Psoas muscle (tissue), 8 donors: ENCODE measurements at places on chromosomes 3 and 15. TPM values are rescaled to one million over a fixed set of nuclear protein-coding genes. Genes with fewer than 3 reads are reported as not detected.

DNA sequence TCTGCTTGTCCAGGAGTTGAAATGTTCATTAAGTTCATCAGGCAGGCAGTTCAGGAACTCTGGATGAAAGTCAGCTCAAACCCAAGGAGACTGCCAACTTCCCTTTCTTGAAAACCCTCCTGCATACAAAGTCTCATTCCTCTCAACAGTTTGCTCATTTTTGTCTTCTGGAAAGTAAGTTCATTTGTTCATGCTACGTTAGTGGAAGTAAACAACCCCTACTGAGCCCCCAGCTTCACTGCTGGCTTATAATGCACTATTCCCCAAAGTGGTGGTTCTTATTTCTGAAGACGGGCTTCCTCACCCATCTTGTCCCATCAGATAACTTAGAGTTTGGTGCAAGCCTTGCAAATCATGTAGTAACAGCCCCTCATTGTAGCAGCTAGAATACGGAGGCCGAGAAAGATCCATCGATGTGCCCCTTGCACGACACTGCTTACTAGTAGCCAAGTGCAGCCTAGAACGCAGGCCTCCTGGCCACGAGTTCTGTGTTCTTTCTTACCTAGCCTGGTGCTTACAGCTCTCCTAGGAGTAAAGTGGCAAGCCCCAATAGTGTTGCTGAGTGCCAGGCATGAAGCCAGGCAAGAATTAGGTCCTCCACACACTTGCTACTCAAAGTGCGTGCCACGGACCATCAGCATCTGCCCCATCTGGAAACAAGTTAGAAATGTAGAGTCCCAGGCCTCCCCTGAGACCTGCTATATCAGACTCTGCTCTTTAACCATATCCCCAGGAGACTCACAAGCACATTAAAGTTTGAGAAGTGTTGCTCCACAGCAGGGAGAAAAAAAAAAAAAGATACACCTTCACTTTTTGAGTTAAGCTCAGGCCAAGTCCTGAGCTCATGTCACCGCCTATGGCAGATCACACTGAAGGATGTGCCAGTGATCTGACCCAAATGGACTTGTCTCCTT is 82.5 kb downstream of the RFTN1 start:
- H3K4me3 ChIP-seq = no peak overlapping the region
- H3K36me3 ChIP-seq = peaks cover 20% of the 10 kb centered on the region
- no peaks in the 10 kb centered on the region for H3K27me3 ChIP-seq
- DNase-seq = no peak

GRCh38 chr15:98728811-98729160 is 80.4 kb downstream of the IGF1R start:
- H3K36me3 ChIP-seq = no peaks in the 10 kb centered on the region
- H3K27me3 ChIP-seq = no peaks in the 10 kb centered on the region
- H3K4me1 ChIP-seq = peaks cover 58% of the 10 kb centered on the region
- no peak for DNase-seq
- peak overlapping the region; percentile 76 for H3K27ac ChIP-seq

GRCh38 chr15:100929641-100930042 is 10.5 kb downstream of the LRRK1 start:
- no peak for DNase-seq
- H3K4me3 ChIP-seq = no peak overlapping the region
- H3K4me1 ChIP-seq = no peaks in the 10 kb centered on the region
- no peaks in the 10 kb centered on the region for H3K36me3 ChIP-seq
- no peaks in the 10 kb centered on the region for H3K27me3 ChIP-seq

GRCh38 chr3:107775974-107776373 is 253.2 kb downstream of the BBX start:
- no peaks in the 10 kb centered on the region for H3K27me3 ChIP-seq
- no peak overlapping the region for H3K4me3 ChIP-seq
- H3K27ac ChIP-seq = no peak overlapping the region
- no peak for DNase-seq

- H3K4me3 ChIP-seq = no peak overlapping the region
- no peaks in the 10 kb centered on the region for H3K36me3 ChIP-seq
- H3K4me1 ChIP-seq = peaks cover 3% of the 10 kb centered on the region
- DNase-seq = no peak
- H3K27me3 ChIP-seq = no peaks in the 10 kb centered on the region
Observed at GRCh38 chr3:67414740-67415139, 239.7 kb downstream of the SUCLG2 start.

- H3K4me1 ChIP-seq = peaks cover 62% of the 10 kb centered on the region
- H3K36me3 ChIP-seq = peaks cover 2% of the 10 kb centered on the region
- H3K4me3 ChIP-seq = no peak overlapping the region
- peak overlapping the region; percentile 95 for H3K27ac ChIP-seq
- no peaks in the 10 kb centered on the region for H3K27me3 ChIP-seq
Observed at GRCh38 chr3:15633159-15633558, 31.6 kb downstream of the BTD start.

DNA sequence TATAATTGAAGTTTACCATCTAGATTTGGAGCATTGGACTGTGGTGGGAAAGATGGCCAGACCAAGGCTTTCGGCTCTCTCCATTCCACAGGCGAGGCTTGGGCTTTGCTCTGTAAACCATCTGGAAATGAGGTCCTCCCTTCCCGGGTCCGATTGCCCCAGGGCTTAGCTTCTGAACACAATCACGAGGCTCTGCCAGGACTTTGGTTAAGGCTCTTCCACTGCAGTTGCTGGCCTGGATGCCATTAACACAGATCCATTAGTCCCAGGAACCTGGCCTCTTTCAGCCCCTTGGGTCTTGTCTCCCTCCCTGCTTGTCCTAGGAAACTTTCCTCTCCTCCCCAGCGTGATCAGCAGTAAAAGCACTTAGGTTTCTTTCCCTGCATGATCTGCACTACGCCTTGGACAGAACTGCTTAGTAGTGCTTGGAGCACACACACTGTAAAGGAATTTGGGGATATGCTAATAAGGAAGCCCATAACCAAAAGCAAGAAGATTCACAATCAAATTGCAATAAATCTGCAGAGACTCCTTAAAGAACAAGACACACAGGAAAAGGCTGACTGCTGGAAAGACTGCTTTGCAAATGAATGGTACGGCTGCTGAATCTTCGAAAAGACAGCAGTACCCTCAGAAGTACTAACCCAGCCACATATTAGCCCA is 154.3 kb downstream of the ECT2 start:
- H3K27me3 ChIP-seq = no peaks in the 10 kb centered on the region
- DNase-seq = no peak
- H3K27ac ChIP-seq = no peak overlapping the region
- no peak overlapping the region for H3K4me3 ChIP-seq

DNA sequence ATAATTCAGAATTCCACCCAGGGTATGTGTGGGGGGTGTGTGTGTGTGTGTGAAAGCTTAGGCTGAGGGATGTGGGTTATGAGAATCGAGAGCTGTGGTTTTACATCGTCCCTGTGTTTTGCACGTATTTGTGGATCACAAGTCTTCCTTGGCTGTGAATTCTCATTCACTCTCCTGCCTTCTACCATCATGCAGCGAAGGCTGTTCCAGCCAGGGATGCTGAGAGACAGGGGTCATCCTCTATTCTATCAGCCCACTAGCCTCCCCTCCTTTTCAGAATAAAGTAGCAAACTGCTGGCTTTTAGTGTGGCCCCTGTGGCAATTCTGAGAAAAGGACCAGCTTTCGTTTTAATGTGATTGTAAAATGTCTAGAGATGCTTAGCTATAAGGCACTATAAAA is 460.6 kb upstream of the NR2F2 start:
- H3K4me3 ChIP-seq = no peak overlapping the region
- no peaks in the 10 kb centered on the region for H3K4me1 ChIP-seq
- no peaks in the 10 kb centered on the region for H3K36me3 ChIP-seq
- DNase-seq = no peak
- no peaks in the 10 kb centered on the region for H3K27me3 ChIP-seq

DNA sequence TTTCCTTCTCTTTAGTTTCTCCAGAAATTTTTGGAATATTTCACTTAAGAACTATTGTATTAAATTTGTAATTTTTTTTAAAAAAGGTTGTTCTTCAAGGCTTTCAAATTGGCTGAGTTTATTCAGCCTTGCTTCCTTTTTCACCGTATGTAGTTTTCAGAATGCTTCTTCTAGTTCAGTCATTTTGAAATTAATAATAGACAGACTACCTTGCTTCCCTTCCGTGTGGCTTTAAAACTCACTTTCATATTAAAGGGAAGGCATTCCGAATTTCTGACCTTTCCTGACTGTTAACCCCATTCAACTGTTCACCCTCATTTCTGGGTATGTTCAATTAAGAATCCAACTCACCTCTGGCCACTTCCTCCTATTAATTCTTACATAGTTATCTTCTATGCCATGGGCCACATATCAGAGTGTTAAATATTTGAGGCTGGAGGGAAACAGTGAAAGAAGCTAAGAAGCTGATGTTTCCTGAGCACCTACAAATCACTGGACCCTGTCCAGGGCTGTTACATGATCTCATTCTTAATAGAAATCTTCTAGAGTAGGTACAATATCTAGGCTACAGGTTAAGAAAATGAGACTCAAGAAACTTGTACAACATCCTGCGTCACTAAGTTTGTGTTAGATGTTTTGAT is 237.5 kb downstream of the P3H2 start:
- H3K4me1 ChIP-seq = no peaks in the 10 kb centered on the region
- peaks cover 91% of the 10 kb centered on the region for H3K36me3 ChIP-seq
- no peak overlapping the region for H3K4me3 ChIP-seq

DNA sequence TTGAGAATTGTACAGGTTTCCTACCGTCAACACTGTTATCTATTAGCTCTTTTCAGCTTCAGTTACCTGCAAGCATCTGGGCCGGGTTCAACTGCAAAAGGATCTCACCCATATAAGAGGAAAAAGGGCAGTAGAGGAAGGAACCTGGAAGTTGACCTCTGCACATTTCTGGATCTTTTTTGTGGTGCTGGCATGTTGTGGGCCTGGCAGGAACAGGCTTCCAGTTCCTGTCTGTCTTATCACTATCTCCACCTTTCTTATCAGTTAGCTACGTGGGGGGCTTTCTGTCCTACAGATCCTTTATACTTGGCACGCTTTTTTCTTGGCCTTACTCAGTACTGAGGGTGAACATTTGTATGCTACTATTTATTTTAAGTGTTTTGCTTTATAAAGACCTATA is 42.2 kb upstream of the TJP1 start:
- no peak for DNase-seq
- no peaks in the 10 kb centered on the region for H3K36me3 ChIP-seq
- no peaks in the 10 kb centered on the region for H3K4me1 ChIP-seq
- no peaks in the 10 kb centered on the region for H3K27me3 ChIP-seq

DNA sequence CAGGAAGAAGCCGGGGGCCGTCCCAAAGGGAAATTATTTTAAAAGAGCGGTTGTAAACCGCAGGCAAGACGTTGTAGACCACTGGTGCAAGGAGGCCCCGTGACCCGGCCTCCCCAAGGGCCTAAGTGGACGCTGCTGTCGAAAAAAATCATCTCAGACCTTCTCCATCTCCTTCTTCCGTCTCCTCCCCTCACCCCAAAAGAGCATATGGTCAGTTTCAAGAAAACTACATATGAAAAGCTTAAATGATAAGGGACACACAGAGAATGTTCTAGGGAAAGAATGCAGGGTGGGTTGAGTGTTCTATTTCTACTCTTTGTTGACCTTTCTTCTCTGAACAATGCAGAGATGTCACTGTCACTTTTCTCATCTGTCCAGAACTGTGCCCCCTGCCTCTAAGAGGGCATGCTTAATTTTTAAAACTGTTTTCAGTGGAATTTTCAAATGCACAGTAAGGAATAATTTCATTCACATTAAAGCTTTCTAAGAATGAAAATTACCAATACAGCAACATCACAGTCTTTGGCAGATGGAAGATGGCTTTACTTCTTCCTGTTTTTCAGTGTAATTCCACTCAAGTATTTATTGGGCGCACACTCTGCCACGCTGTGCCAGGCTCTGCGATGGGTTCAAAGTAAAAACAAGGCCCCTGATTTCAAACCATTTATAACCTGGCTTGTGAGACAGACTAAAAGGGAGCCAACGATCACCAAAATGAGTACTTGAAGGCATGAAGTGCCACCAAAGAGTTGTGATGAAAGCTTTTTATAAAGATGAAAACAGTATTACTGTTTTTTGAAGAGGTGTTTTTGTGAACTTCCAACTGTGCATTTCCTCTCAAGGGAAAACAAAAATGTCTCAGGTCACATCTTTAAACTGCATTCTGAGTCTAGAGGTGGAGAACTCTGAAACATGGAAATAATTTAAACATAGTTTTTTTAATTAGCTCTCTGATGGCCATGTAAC is 891 bp upstream of the TOP2B start:
- H3K27ac ChIP-seq = peak overlapping the region; percentile 96
- H3K27me3 ChIP-seq = no peaks in the 10 kb centered on the region
- no peak for DNase-seq
- H3K4me3 ChIP-seq = peak overlapping the region; percentile 83
- no peaks in the 10 kb centered on the region for H3K36me3 ChIP-seq
- H3K4me1 ChIP-seq = peaks cover 27% of the 10 kb centered on the region

DNA sequence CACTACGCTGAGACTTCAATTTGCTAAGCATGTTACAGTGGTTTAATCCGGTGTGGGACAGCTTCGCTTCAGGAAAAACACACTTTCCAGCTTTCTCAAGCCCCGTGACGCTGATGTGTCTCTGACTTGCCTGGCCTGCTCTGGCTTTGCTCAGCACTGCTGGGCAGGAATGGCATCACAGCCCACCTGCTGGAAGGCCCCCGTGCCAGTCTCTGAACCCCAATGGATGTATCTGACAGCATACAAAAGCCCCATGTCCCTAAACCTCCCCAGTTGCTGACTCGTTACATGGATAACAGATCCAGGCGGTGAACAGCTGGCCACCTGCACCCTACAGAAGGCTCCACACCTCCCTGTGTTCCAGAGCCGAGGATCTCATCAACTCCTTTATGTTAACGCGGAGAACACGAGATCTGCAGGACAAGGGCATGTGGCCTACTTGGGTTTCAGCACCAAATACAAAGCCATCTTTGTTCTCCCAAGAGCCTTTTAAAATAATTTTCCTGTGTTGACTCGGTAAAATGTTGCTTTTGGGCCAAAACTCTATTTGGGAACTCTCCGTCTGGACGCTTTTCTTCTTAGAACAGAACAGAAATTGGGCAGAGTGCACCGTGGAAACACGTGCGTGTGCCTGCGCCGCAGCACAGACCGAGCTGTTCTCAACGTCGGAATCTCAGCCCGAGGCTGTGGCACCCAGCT is 61.4 kb downstream of the ATP10A start:
- H3K4me3 ChIP-seq = no peak overlapping the region
- H3K27me3 ChIP-seq = no peaks in the 10 kb centered on the region

The GOLGA8M gene
- total RNA-seq = 0.79 TPM

The TPRG1 gene
- total RNA-seq = 13.3 TPM

The ATP1B3 gene
- 26.8 TPM for total RNA-seq
